ENCODE measurements at places on chromosomes 4 and X. TPM values are rescaled to one million over a fixed set of nuclear protein-coding genes. Genes with fewer than 3 reads are reported as not detected.

- no peak for DNase-seq
Observed at GRCh38 chrX:34528081-34528480, 129.0 kb downstream of the TMEM47 start.

DNA sequence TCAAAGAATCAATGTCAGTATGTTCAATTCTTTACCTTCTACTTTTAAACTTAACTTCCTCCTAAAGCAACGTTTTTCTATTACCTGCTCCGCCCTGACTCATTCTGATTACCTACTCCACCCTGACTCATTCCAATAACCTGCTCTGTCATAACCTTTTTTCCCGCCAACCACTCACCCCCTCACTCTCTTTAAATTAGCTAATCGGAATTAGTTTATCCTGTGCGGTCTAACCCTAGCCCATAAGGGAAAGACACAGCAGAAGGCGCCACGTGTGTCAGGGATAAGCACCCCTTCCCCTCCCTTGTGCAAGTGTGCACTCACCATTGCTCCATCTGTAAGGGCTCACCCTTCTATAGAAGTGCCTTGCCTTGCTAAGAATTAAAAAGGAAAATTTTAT is 64.4 kb downstream of the EIF4E start:
- no peak for DNase-seq

DNA sequence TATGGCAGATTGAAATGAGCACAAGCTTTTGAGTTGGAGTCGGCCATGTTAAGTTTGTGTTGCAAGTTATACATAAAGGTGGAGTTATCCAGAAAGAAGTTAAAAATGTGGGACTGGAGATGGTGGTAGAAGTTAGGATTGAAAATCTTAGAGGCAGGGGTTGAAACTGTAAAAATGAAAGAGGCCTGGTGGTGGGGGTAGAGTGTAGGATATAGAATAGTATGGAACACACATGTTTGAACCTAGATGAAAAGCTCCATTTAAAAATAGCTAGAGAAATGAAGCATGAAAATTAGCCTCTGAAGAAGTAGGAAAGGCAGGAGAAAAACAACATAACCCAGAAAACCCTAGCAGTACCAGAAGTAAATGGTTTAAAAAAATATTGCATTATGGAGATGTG is 131.8 kb upstream of the ENPEP start:
- DNase-seq, result no peak

GRCh38 chrX:129792586-129793291 is 13.0 kb downstream of the SASH3 start:
- DNase-seq, result no peak

- DNase-seq, result no peak
Observed at GRCh38 chrX:138128027-138128671, 562.2 kb downstream of the ZIC3 start.

DNA sequence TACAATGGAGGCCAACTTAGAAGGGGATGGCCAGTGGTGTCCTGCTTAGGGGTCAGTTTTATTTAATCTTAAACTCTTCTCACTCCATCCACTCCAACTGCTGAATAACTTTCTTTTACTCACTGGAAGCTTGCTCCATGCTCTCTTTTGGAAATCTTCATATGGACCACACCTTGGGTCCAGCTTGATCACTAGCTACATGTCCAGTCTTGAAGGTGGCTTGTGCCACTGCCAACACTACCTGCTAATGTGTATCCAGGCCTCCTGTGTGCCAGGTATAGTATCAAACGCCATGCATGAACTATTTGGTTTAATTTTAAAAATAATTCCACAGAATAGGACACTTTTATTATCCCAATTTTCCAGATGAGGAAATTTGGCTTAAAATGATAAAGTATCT is 37.0 kb upstream of the KDR start:
- DNase-seq, result no peak

DNA sequence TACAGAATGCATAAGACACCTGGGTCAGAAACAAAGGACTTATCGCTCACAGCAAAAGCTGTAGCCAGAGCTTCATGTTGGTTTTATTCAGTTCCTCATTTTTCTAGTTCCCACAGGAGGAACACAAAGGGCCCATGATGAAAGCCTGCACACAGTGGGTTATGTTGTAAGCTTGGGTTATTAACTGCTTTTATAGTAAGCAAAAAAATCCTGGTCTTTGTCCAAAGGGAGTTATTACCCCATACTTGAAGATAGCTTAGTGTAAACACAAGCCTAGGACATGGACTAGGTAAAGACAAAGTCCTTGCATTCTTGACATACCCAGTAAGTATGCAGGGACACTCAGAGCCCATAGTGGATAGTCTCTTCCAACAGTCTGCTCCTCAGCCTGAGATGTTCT is 11.7 kb downstream of the BBS12 start:
- no peak for DNase-seq

- DNase-seq, result no peak
Observed at GRCh38 chr4:83152746-83153145, 38.2 kb upstream of the PLAC8 start.

DNA sequence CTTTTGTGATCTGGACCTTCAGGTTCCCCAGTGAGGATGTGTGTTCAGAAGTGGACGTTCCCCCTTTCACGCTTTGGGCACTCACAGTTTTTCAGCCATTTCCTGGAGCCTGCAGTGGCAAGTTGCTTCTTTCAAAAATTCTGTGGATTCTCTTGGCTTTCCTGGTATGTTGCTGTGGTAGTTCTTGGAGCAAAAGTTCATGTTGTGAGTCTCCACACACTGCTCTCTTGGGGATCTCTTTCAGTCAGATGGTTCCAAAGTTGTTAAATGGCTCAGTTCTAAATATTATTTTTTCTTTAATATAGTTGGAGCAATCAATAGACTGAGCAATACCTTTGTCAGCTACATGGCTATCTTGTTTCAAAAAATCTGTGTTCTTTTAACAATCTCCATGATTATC is 28.5 kb upstream of the BANK1 start:
- no peak for DNase-seq

DNA sequence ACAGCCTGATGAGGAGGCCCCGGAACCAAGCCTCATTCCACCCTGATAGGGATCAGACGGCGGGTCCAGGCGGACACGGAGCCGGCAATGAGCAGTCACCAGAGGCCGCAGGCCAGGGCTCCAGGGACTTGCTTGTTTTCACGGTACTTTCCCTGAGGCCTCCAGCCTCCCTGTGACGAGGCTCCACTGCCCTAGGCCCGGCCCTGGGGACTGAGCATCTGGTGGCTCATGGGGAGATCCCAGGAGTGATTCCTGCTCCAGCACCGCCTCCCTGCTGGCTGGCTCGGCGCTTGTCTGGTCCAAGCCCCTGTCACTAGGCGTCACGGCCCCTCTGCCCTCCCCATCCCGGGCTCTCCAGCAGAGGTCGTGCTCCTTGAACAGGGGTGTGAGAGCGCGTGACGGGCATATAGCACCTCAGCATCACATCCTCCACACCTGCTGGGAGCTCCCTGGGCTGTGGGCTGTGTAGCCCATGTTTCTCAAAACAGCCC is 14.1 kb downstream of the HTRA3 start:
- DNase-seq, result no peak

DNA sequence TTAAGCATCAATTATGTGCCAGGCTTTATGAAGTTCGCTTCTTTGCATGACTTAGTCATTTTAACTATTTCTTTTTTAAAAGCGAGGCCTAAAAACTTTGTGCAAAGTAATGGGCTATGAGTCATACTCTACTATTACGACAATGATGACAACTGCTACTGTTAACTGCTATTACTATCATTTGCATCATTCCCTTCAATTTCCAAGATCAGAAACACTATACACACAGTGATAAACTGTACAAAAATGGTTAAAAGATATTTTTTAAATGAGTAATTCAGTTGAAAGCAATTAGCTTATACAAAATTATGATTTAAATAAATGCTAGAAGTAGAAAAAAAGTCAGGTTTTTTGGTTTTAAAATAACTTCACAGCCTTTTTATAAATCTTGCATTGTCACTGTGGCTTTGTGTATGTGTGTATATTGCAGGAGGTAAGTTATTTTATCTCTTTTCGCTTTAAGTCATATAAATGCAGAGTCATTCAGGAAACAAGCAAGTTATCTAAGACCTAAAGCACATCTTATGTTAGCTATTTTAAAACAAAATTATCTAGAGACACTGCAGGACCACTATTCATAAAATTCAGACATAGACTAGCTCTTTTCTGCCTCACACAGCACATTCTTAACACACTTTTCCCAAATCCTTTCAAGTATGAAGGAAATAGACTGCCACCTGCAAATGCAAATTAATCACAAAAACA is 18.5 kb upstream of the CXCL3 start:
- DNase-seq, result no peak

DNA sequence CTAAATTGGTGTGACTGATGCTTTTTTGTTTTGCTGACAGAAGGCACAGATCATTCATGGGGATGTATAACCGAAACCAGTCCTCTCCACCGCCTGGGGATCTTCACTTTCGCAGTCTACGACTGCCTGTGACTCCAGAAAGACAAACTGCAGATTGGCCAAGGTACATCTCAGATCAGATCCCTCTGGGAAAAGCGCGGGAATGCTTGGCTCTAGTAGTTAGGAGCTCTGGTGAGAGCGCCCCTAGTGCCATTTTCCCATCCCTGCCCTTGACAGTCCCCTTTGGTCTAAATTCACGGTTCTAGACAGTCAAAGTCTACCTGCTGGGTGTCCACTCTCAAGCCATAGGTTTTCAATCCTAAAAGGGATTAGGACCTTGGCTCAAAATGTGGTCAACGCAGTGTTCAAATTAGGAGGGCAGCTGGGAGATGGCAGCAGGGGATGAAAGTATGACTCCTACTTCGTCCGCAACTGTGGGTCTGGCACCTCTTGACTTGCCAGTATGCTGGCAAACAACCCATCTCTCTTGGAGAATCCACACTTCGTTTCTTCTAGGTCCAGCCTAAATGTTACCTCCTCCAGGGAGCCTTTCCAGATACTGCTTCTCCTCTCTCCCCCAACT is 6.9 kb upstream of the HAND2 start:
- no peak for DNase-seq

DNA sequence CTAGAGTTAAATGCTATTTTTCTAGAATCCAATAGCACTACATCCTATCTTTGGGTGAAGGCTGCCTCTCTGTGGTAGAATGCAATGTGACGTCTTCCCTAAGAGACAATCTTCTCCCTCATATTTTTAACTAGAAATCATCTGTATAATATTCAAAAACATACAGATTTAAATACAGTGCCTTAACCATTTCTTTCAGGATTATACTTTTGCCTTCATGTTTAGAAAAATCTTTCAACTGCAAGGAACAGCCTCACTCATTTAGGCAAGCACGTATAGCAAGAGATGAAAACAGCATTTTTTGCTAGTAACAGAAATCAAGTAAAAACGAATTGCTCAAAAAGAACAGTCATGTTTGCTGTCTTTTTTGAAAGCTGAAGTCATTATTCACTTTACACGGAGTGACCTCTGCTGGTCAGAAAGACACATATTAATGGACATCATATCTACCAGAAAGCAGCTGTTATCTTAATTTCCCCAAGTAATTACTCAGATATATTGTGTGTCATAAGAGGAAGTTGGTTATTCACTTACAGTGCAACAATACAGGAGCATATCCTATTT is 422.3 kb downstream of the STPG2 start:
- DNase-seq, result no peak

DNA sequence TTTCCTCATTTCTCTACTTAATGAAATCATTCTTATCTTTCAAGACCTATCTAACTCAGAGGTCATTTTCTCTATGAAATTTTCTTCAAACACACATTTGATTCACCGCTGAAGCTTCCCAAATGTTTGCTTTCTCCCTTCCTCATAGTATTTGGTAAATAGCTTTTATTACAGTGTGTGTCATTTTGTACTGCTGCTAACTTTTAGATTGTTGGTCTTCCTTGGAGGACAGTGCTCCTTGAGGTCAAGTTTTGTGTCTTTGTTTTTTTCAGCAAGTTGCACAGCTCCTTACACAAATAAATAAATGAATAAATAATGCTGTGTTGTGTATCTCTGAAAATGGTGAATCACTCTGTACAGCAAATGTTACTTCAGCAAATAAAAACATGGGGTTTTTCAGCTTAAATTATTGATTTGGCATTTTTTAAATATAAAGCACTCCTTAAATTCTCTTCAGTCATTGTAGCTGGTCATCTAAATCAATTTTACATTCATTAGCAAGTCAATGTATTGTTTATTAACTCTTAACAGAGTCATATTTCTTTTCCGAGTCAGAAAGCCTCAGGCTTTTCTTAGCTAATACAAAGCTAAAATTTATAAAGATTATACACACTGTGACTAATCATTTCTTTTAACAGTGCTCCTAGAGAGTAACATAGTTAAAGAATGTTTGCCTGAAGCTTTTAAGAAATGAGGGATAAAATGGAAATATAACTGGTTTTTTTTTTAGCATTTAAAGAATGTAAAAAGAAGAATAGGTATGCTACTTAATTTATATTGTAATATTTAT is 30.1 kb upstream of the MAD2L1 start:
- no peak for DNase-seq

- no peak for DNase-seq
Observed at GRCh38 chrX:11881485-11882170, 123.6 kb downstream of the MSL3 start.

DNA sequence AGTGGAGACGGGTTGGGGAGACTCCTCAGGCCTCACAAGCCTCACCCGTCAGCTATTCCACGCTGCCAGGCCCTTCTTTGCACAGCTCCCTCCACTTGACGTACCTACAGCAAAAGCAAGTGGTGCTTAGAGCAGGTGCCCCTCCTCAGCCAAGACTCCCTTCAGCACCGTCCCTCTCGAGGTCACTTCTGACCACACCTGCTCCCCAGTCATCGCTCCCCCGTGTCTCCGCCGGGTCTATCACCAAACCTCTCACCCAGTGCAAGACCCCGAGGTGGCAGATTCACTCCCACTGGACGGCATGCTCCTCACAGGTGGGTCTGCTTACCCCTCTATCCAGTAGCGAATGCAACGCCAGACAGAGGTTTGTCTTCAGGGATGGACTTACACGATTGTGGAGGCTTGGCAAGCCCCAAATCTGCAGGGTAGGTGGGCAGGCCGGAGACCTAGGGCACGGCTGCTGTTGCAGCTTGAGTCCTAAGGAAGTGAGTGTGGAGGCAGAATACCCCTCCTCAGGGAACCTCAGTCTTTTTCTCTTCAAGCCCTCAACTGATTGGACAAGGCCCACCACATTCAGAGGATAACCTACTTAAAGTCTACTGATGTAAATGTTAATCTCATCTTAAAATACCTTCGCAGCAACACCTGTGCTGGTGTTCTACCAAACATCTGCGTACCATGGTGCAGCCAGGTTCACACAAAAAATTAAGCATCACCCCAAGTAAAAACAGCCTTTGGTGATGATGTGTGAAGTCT is 14.5 kb upstream of the HELT start:
- DNase-seq, result no peak

GRCh38 chrX:71949844-71950445 is 39.3 kb downstream of the NHSL2 start:
- DNase-seq, result no peak

- no peak for DNase-seq
Observed at GRCh38 chr4:5037553-5038551, 13.4 kb upstream of the STK32B start.

The RNF212 gene
- total RNA-seq, result 8.5 TPM

The EDA gene
- total RNA-seq, result 1.6 TPM

The COL4A6 gene
- total RNA-seq, result not detected

The KLB gene
- 0.05 TPM for total RNA-seq

The IGFBP7 gene
- not detected for total RNA-seq

The CSAG3 gene
- total RNA-seq, result not detected

The ALB gene
- total RNA-seq, result 0.73 TPM

The FAM50A gene
- total RNA-seq, result 49.2 TPM

The CLCN4 gene
- 0.42 TPM for total RNA-seq

The ARHGEF38 gene
- not detected for total RNA-seq
